OCI-M1 (cell line): ENCODE measurements at places on chromosomes 7 and 10.

- DNase-seq = no peak
Measured at GRCh38 chr7:106485031-106485551, 175.9 kb downstream of the CCDC71L start.

- DNase-seq = no peak
Measured at GRCh38 chr10:22086730-22087401, 83.3 kb upstream of the DNAJC1 start.

DNA sequence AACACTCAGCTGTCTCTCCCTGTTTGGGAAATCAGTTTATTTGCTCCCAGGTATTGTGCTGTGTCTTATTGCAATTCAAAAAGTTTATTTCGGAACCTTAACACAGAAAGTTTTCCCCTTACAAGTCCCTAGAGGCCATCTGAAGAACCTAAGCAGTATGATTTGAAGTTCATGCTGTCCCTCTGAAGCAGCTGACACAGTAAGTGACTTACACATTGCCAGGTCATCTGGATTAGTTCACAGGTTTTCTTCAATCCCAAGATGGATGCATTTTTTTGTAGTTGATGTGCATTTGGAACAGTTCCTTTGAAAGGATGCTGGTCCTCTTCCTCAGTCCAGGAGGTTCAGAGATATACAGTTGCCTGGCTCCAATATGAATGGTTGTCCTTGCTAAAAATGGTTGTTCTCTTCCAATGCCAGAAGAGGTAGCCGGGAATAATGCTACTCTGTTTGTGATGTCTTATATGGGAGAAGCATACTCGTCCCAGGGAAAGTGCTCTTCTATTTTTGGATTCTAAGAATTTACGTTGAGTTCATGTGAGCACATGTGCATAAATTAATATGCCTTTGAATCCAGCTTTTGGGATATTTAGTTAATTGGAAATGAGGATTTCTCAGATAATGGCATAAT, 183.5 kb upstream of the PHYHIPL start:
- DNase-seq = no peak

DNA sequence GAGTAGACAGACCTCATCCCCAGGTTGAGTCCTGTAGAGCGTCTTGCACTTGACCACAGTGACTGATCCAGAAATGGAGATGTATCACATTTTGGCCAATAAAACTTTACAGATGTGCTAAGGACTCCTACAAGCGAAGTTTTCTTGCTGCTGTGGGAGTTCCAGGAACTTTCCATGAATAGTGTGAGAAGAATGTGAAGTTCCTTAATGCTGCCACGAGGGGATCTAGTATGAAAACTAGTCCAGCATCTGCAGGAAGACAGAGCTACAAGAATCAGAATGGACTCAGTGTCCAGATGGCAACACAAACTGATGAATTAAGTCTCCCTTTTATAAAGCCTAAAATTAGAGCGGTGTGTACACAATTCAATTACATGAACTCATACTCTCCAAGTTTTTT, 14.8 kb upstream of the LSM8 start:
- DNase-seq = peak; percentile 16

DNA sequence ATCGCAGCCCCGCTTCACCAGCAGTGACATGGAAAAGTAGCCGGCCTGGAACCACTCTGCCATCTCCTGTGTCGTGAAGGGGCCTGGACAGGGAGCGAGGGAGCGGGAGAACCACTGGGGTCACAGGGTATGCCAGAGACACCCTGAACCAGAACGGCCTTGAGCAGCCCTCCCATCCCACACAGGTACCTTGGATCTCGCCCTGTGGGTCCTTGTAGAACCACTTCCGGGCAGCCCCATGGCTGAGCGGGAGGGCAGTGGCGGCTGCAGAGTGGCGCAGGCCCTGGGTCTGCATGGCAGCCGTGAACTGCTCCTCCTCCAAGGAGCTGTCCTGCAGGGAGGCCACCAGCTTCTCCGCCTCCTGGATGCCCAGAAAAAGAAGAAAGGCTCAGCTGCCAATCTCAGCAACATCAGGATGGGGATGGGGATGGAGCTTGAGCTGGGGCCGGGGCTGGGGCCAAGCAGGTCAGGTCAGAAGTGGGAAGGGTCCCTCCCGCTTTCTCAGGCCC, 9.5 kb downstream of the GIGYF1 start:
- DNase-seq = no peak

DNA sequence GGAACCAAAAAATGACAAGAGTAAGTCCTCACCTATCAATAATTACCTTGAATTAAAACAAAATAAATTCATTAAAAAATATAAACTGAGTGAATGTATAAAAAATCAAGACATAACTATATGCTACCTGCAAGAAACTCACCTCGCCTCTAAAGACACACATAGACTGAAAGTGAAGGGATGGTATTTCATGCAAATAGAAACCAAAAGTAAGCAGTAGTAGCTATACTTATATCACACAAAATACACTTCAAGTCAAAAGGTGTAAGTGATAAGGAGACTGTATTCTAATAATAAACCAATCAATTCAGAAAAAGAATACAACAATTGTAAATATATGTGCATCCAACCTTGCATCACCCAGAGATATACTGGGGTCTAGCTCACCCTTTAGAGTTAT, 332.6 kb downstream of the SH2D4B start:
- peak; percentile 64 for DNase-seq

- DNase-seq = no peak
Measured at GRCh38 chr7:69395061-69395714, 203.1 kb upstream of the AUTS2 start.

- DNase-seq = no peak
Measured at GRCh38 chr7:32611201-32612099, 116.2 kb downstream of the AVL9 start.

GRCh38 chr10:57162231-57162630, 801.2 kb upstream of the ZWINT start:
- no peak for DNase-seq

DNA sequence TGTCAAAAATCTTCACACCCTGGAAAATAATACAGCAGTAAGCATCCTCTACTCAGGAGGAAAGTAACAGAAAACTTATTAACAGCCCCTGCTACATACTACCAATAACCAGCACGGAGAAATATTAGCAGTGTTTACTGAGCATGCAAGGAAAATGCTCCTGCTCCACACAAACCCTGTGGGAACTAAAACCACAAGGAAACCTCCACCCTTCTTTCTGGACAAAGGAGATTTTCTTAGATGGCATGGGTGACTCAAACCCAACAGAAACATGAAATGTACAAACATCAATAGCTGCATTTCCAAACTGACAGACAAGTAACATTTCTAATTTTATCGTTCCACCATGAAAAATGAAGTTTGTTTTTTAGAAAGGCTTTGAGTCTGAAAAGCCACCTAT, 113.4 kb downstream of the VPS41 start:
- no peak for DNase-seq

DNA sequence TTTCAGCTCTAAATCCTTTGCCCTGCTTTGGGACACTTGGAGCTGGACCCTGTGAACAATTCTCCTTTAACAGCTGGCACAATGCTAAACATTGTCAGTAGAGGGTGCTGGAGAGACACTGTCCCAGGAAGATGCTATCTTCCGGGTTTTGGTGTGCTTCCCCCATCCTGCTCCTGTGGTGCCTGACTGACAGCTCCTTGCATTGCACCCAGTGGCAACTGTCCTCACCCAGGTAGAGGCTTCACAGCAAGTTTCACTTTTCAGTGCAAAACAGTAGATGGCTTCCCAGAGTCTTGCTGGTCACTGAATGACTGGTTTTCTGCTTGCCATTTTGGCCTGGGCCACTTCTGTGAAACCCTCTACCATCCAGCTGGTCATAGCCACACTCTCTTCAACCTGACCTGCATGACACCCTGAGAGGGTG, 77.3 kb downstream of the CDC14C start:
- peak; percentile 65 for DNase-seq

DNA sequence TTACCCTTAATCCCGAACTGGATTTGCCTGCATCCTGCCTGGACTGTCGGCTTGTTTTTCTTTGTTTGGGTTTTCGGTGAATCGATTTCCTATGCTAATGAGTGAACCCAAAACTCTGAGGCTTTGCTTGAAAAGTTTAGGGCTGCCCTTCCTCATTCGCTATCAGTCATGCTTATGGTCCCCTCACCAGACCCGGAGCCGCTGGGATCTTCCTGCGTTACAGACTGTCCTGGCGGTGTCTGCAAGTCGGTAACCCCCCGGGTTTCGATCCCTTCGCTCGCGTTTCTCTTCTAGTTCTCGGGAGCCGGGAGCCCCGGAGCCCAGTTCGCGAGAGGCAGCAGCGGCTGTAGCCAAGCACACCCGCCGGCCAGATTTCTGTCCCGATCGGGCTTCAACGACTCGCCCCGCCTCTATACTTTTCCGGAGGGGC, 2.2 kb downstream of the EMX2 start:
- no peak for DNase-seq

DNA sequence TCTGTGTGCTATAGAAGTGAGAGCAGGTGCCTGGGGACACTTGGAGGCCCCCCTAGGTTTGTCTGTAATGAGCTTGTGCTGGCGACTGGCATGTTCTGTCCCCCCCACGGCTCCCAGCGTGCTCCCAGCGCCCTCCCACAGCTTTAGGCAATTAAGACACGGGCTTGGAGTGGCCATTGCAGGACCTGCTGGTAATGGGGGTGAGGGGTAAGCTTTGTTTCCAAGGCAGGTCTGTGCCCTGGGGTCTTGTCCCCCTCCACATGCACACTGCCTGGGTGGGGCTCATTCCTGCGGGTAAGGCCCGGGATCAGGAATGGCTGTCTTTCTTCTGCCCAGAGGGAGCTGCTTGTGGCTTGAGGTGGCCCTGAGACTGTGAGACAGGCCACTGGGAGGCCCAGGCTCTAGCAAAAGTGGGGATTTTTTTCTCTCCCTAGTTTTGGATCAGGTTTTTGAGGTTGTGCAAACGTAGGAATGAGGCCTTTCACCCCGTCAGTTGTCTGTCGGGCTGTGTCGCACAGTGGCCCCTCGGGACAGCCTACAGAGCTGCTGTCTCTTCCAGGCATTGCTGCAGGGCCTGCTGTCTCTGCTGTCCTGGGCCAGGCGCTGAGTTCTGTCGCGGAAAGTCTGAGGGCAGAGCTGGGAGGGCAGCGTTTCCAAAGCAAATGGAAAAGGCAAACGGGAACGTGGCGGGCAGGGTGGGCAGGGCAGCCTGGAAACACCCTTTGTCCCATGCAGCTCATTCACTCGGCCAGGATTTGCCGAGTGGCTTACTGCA, 107.4 kb downstream of the LHPP start:
- DNase-seq = no peak

DNA sequence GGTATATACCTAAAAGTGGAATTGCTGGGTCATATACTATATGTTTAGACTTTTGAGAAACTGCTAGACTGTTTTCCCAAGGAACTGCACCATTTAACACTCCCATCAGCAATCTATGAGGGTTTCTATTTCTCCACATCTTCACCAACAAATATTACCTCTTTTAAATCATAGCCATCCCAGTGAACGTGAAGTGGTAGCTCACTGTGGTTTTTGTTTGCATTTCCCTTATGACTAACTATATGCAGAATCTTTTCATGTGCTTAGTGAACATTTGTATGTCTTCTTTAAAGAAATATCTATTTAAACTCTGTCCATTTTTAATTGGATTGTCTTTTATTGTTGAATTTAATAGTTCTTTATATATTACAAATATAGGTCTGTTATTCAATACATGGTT, 115.8 kb upstream of the SEC61G start:
- no peak for DNase-seq

- DNase-seq = no peak
Measured at GRCh38 chr10:5963071-5963470, 14.3 kb downstream of the IL15RA start.

DNA sequence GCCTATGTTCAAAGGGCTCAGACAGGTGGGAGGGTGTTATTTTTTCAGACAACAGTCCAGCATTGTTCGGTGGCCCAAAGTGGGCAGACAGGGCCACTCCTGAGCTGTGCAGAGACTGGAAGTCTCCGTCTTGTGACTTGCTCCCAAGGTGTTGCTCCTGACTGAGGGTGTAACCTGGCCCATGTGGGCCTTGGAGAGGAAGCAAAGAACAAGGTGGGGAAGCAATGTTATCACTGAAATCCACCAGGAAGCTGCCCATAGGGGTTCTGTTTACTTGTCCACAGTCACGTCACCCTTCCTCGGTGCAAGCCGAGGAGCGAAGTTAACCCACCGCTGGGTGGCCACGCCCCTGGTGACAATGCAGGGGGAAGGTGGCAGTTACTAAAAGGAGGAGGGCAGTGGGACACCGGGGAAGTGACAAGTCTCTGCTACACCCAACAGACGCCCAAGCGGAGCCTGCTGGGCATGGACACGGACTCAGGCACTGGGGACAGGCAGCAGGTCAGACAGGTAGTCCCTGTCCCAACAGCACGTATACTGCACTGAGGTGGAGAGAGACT, 311.6 kb upstream of the MKI67 start:
- no peak for DNase-seq

DNA sequence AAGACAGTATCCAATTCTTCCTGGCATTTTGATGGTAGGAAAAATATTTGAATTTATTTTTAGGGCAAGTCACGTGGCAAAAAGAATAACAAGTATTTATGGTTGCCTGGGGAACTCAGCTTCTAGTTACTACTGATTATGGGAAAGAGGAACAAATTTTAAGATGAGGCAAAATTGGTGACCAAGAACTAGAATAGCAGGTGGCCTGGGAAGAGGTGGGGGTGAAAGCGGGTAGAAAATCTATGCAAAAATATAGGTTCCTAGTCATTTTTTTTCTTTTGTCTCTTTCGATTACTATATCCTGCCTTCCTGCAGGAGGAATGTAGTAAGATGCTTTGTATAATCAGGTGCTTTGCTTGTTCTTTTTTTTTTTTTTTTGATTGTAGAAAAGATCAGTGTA, 27.8 kb downstream of the ENTPD1 start:
- DNase-seq = no peak

GRCh38 chr10:120538091-120538490, 81.1 kb downstream of the PLPP4 start:
- no peak for DNase-seq

GRCh38 chr10:88923520-88923919, 29.1 kb downstream of the ACTA2 start:
- peak; percentile 27 for DNase-seq

- DNase-seq = peak; percentile 13
Measured at GRCh38 chr10:96610817-96611216, 24.0 kb upstream of the TM9SF3 start.

DNA sequence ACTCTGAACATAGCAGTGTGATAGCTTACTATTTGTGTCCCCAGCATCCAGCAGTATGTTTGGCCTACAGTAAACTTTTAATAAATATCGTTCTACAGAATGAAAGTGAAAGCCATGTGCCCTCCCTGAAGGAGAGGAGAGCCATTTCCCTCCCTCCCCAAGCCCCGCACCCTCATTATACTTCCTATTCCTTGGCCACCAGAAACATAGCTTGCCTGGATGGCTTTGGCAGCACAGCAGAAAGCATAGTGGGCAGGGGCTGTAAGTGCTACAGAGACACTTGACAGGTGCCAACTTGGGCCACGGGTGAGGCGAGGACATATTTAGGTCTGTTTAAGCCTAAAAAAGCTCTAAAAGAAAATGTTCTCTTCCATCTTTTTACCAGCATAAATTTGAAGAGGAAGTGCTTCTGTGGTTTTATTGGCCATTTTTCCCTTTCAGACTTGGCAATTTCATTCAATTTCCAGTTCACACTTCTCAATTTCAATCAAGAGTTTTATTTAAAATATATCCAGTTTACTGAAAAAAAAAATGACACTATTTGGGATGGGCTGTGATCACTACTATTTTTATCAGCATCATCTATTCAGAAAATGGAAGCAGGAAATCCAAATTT, 12.7 kb downstream of the HHEX start:
- DNase-seq = peak; percentile 89

GRCh38 chr7:27191833-27192545, 7.0 kb upstream of the HOXA11 start:
- DNase-seq = no peak

- DNase-seq = peak; percentile 92
Measured at GRCh38 chr7:149771720-149772240, 1.6 kb downstream of the ZNF467 start.
